ENCODE measurements at places on chromosomes 12 and 14.

DNA sequence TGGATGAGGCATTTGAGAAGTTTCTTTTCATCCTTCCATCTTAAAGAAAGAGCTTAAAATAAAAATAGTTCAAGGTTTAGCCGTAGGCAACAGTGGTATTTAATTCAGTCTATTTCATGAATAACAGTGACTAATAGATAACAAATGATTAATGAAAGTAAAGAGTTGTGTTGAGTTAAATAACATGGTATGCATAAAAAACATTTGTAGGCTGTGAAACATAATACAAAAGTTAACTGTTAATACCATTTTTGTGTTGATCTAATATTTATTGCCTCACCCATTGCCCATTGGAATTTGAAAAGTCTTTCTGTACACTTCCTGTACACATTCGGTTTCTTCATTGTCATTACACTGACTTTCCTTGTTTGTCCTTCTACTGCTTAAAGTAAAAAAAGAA is 108.6 kb upstream of the PDE3A start:
- DNase-seq: no peak

DNA sequence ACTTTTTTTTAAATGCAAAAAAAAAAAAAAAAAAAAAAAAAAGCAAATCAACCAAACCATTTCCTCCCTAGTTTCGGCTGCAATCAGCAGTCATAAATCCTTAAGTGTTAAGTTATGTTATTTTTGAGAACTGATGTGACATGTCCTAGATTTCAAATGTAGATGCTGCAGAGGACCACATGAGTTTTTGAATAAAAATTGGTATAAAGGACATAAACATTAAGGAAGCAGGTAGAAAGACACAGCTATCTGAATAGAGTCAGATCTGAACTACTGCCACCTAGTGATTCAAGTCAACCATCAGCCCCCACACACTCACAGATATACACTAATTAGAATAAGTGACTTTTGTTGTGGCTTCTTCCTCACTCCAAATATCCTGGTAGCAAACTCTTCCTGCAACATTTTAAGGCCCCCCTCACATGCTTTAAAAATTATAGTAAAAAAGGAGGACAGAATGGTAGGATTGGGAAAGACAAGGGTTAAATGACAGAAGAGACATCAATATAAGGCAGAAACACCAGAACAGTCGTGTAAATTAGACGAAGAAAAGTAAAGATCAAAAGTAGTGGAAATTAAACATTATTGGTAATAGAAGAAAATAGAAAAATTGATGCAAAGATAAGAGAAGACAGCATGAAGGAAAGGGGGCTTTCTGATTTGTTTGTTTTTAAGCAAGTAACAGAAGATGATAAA is 394.5 kb upstream of the ATP2B1 start:
- DNase-seq: peak; percentile 55

GRCh38 chr14:52263190-52263589 is 4.3 kb upstream of the PTGDR start:
- no peak for DNase-seq

- no peak for DNase-seq
Observed at GRCh38 chr14:103052407-103052806, 4.9 kb downstream of the CDC42BPB start.

- peak; percentile 95 for DNase-seq
Observed at GRCh38 chr12:49538510-49539403, at the start of gene KCNH3. Gene KCNH3, plus strand, starts transcription at chr12:49539030. Its CDS starts 387 bp downstream, at chr12:49539417.

DNA sequence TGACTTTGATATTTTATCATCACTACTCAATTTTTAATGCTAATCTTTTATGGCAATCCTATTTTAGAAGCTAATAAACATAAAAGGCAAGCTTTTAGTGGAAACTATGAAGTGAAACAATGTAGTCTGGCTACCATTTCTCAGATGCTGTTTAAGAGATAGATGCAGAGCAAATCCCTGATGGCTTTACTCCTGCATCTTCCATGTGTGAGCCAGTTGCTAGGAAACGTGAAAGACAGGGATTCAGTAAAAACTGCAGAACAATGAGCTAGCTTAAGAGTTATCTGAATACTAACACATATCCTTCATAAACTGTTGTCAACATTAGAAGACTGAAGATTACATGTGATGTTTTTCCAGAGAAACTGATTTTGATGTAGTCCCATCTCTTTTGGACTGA is 112.6 kb downstream of the SLC2A13 start:
- no peak for DNase-seq
